ENCODE measurements at places on chromosomes 2 and 18.
A peak's percentile ranks its signal among the peaks of the same experiment; 100 is the strongest.

DNA sequence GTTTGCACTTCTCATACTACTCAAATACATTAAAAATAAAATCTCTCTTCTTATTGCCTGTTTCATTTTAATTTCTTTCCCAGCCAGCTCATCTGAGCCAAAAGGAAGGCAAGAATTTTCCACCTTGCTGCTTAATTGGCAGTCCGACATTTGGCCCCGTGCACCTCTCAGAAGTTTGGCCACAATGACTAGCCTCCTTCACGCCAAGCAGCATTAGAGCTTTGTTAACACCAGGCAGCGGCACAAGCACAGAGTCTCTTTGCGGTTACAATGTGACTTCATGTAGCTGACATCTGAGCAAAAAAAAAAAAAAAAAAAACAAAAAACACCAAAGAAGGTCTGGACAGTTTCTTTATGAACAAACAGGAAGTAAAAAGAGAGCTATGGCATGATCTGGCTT, 248.9 kb downstream of the OSR1 start:
- no peak for DNase-seq

GRCh38 chr2:69041214-69041613, 28.2 kb downstream of the ANTXR1 start:
- DNase-seq, result no peak

- DNase-seq, result no peak
Measured at GRCh38 chr2:13686262-13686661, 946.3 kb upstream of the LRATD1 start.

- DNase-seq, result no peak
Measured at GRCh38 chr18:30527226-30527625, 515.3 kb downstream of the DSC3 start.

DNA sequence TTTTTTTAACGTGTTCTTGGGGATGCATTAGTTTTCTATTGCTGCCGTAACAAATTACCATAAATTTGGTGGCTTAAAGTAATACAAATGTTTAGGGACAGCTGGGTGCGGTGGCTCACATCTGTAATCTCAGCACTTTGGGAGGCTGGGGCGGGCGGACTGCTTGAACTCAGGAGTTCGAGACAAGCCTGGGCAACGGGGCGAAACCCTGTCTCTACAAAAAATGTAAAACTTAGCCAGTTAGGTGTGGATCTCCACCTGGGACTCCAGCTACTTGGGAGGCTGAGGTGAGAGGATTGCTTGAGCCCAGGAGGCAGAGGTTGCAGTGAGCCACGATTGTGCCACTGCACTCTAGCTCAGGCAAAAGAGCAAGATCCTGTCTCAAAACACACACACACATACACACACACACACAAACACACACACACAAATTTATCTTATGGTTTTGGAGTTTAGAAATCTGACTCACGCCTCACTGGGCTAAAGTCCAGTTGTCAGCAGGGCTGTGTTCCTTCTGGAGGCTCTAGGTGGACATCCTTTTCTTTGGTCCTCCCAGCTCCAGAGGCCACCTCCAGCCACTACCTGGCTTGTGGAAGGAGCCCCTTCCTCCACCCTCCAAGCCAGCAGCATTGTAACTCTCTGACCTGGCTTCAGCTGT, 76.1 kb downstream of the SEPTIN10 start:
- DNase-seq, result no peak

GRCh38 chr2:47782381-47782670, 619 bp upstream of the MSH6 start:
- DNase-seq, result no peak

GRCh38 chr2:142672698-142673097, 204.8 kb upstream of the KYNU start:
- DNase-seq, result no peak

DNA sequence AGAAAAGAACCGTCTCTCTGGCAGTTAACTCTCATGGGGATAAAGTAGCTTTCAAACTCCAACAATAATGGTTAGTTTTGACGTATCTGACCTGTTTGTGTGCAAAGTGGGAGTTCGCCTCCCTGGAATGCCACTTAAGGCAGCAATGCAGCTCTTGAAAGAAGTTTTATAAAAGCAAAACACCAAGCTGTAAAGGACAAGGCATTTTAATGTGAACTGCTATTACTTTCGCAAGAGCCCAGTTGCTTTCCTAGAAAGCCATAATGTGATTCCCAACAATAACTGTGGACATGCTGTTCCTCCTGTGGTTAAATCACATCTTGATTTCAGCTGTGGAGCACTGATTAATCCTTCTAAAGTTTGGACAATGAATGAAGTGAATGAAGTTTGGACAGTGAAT, 303.7 kb downstream of the PTPRM start:
- DNase-seq, result no peak

GRCh38 chr2:71779774-71780105, 326.4 kb downstream of the DYSF start:
- no peak for DNase-seq

GRCh38 chr2:86037795-86038192, 67.9 kb downstream of the POLR1A start:
- DNase-seq, result no peak

- DNase-seq, result peak; percentile 50
Measured at GRCh38 chr2:224038049-224038829, 847 bp downstream of the SERPINE2 start.

Data from PC-3 (cell line).